ENCODE measurements at places on chromosomes 13 and 19.

DNA sequence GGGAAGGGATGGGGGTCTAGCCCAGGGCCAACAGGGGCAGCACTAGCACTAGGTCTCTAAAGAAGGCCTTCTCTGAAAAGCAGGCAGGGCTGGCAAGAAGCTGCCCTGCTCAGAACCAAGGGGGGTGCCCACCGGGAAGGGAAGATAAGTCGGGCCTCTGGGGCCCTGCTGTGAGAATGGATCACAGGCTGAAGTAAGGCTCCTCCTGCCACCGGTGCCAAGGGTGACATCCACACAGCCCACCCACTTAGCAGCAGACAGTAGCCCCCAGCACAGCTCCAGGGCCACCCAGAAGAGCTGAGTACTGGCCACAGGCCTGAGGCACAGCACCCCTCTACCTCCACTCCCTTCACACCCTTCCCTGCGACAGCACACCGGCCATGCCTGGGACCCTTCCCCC is 5.9 kb downstream of the ELL start:
- no peak for DNase-seq

DNA sequence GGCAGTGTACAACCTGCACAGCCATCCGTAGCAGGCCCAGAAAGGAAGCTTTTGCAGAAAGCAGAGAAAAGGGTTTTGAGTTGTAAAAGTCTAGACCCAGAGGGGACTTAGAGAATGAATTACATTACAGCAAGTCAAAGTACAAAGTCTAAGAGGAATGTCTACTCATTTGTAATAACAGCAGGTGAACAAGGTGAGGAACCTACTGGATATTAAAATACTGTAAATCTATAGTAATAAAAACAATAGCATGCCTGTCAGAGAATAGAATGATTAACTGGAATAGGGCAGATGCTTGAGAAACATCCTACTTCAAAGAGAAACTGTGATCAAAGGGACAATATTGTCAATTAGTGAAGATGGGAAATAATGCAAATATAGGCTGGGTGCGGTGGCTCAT is 18.3 kb upstream of the ZNF414 start:
- DNase-seq, result no peak

GRCh38 chr19:28633319-28634018 is 579.5 kb downstream of the UQCRFS1 start:
- DNase-seq, result peak; percentile 74

DNA sequence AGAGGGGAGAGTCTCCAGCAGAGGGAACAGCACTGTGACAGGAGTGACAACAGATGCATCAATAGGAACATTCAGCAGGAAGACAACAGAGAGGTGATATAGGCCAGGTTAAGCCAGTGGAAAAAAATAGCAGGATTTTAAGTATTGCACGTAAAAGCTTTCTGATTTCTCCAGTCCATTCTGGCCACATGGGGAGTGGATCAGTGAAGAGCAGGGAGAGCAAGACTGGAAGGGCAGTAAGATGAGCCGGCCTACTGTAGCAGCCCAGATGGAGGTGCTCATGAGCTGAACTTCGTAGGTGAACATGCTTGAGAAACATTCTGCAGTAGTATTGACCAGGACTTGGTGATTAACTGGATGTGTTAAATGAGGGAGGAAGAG is 1.7 kb downstream of the UTP14C start:
- DNase-seq, result no peak

DNA sequence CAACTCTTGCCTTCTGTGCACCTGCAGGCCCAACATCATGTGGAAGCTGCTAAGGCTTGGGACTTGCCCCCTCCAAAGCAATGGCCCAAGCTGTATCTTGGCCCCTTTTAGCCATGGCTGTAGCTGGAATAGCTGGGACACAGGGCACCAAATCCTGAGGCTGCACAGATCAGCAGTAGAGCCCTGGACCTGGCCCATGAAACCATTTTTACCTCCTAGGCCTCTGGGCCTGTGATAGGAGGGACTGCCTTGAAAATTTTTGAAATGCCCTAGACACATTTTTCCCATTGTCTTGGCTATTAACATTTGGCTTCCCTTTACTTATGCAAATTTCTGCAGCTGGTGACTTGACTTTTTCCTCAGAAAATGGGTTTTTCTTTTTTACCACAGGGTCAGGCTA is 68.7 kb downstream of the ING1 start:
- DNase-seq, result no peak

GRCh38 chr19:23260956-23261355 is 10.8 kb upstream of the ZNF724 start:
- no peak for DNase-seq

- DNase-seq, result no peak
Measured at GRCh38 chr13:95156208-95156607, 145.0 kb downstream of the ABCC4 start.

DNA sequence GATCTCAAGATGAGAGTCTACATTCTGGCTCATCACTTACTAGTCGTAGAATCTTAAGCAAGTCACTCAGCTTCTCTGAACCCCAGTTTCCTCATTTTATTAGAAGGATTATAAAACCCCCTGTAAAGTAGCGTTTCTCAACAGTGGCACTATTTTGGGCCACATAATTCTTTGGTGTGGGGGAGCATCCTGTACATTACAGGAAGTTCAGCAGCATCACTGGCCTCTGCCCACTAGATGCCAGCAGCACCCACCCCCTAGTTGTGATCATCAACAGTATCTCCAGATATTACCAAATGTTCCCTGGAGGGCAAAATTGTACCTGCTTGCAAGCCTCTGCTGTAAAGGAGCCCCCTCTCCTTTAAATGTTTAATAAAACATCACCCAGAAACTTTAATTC is 22.6 kb downstream of the STARD13 start:
- DNase-seq, result no peak

DNA sequence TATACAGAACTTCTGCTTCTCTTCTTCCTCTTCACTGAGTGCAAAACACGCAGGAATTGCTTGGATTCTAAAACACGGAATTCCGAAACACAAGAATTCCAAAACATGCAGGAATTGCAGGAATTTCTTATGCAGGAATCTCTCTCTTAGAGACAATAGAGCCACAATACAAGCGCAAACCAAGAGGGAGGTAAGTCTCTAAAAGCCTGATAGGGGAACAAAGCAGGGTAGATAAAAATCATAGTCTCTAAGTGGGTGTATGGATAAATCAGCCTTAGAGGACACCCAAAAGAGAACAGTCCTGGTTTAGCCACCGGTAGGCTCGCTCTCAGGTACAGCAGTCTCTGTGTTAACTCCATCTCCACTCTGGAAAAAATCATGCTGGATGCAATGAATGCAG is 112.9 kb downstream of the LHFPL6 start:
- no peak for DNase-seq

- DNase-seq, result peak; percentile 80
Measured at GRCh38 chr13:88622362-88622973, 951.3 kb downstream of the SLITRK5 start.

GRCh38 chr13:109795011-109795410 is 8.6 kb upstream of the IRS2 start:
- DNase-seq, result no peak

GRCh38 chr13:31250435-31250834 is 50.7 kb downstream of the B3GLCT start:
- DNase-seq, result no peak

DNA sequence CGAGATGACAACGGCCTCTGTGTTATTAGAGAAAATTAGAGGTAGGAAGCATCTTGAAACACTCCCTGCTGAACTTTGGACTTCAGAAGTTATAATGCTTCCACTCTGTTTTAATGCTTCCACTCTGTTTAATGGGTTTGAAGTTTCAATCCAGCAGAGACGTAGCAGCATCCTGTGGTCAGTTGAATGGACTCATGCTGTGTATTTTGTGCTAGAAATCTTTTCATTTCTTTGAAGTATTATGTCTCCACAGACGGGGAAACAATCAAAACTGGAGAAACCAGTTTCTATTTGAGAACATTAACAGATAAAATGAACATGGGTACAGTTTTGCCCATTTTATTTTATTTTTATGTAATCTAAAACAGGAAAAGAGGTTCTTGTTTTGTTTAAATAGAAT is 1736.2 kb downstream of the SLITRK5 start:
- no peak for DNase-seq

- DNase-seq, result no peak
Measured at GRCh38 chr13:33033051-33033812, 17.0 kb downstream of the KL start.

DNA sequence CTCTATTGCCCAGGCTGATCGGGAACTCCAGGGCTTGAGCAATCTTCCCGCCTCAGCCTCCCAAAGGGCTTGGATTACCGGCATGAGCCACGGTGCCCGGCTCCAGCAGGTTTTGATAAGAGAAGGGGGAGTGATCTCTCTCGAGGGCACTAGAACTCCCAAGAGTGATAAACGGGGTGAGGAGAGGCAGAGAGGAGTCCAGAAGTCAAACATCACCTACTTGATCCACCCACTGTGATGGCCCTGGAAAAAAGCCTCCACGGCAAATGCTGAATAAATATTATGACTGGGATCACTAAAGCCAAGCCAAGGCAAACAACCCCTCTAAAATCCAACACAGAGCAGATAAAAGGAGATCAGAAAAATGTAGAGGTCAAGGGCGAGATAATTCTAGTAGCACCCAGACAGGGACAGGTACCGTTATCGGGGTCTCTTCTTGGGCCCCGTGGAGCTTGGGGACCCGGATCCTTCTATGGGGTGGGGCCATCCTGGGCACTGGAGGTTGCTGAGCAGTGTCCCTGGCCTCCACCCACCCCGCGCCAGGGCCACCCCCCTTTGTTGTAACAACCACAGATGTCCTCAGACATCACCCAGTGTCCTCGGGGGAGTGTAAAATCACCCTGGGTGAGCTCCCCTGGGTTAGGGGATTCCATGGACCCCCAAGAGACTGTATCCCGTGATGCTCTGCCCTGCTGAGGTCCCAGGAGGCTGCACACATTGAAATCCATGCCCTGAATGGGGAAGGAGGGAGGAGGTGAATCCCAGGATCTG is 3.7 kb upstream of the CREB3L3 start:
- no peak for DNase-seq

- DNase-seq, result no peak
Measured at GRCh38 chr19:54480051-54480450, 7.0 kb upstream of the CDC42EP5 start.

GRCh38 chr19:55552206-55552605 is 6.9 kb upstream of the SBK3 start:
- DNase-seq, result no peak

DNA sequence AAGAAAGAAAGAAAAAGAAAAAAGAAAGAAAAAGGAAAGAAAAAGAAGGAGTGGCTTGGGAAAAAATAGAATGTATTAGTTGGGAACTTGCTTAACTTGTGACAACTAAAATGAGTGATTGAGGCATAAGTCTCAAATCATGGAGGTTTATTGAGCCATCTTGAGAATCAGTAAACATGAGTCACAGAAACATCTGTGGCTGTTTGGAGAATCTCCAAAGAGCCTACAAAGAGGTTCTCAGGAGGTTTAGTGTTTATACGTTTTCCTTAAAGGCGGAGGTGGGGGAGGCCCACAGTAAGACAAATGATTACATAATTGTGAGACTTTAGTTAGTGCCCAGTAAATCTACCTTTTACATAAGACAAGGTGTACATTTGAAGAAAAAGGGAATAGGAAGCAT is 38.6 kb downstream of the WDR87 start:
- no peak for DNase-seq

- no peak for DNase-seq
Measured at GRCh38 chr13:77584106-77584505, 48.6 kb downstream of the SCEL start.

GRCh38 chr13:26785838-26786630 is 25.4 kb upstream of the GPR12 start:
- DNase-seq, result peak; percentile 71

- no peak for DNase-seq
Measured at GRCh38 chr13:109655206-109655600, 131.2 kb downstream of the IRS2 start.
